Mammary epithelial cell (primary cell): ENCODE measurements at places on chromosomes 7 and 10. TPM values are rescaled to one million over a fixed set of nuclear protein-coding genes. Genes with fewer than 3 reads are reported as not detected.

Gene PLCE1
- 2.2 TPM for total RNA-seq

Gene PRF1
- not detected in 2 replicates for total RNA-seq

Gene OR6V1
- total RNA-seq, result not detected

Gene FGFBP3
- 0.17 TPM for total RNA-seq

Gene PRPS1L1
- total RNA-seq, result not detected

Gene CALHM3
- not detected for total RNA-seq

Gene TEX47
- total RNA-seq, result not detected

Gene IL15RA
- 2.2 TPM for total RNA-seq

Gene CALML5
- not detected in 2 replicates for total RNA-seq

Gene CYP2C19
- total RNA-seq, result not detected in 2 replicates

Gene FANK1
- 1.1 and 3.4 TPM in 2 replicates for total RNA-seq

Gene ACSM6
- total RNA-seq, result not detected

Gene POT1
- 23.2 and 23.7 TPM in 2 replicates for total RNA-seq

Gene SPDYE9
- 0.17 TPM for total RNA-seq

Gene MORN4
- 11.3 TPM for total RNA-seq

Gene UNC5B
- 7.2 and 15.0 TPM in 2 replicates for total RNA-seq

Gene COBL
- total RNA-seq, result not detected in 2 replicates

Gene ANKRD22
- total RNA-seq, result 0.86 and 0.87 TPM in 2 replicates

Gene GPR26
- total RNA-seq, result not detected

Gene GTPBP10
- 35.5 and 43.9 TPM in 2 replicates for total RNA-seq

Gene CYP3A4
- not detected in 2 replicates for total RNA-seq

Gene COL26A1
- not detected in 2 replicates for total RNA-seq

Gene GDF2
- total RNA-seq, result not detected

Gene SPDYE2
- not detected for total RNA-seq

Gene SEC61A2
- 14.5 and 15.6 TPM in 2 replicates for total RNA-seq

Gene HABP2
- not detected in 2 replicates for total RNA-seq

Gene TMEM176B
- not detected in 2 replicates for total RNA-seq

Gene HSPA12A
- 10.8 TPM for total RNA-seq

Gene CTAGE6
- total RNA-seq, result not detected

Gene HOXA13
- total RNA-seq, result not detected

Gene APBB1IP
- total RNA-seq, result not detected

Gene RPEL1
- 0.16 TPM in 1 of 2 replicates, not detected in the other for total RNA-seq

Gene ACTL6B
- total RNA-seq, result not detected

Gene CFAP70
- 1.2 and 1.3 TPM in 2 replicates for total RNA-seq

Gene WNT8B
- not detected in 2 replicates for total RNA-seq

Gene OGDHL
- total RNA-seq, result 0.33 TPM
